ENCODE measurements at places on chromosomes 5 and 9. TPM values are rescaled to one million over a fixed set of nuclear protein-coding genes. Genes with fewer than 3 reads are reported as not detected.

The FAXDC2 gene
- total RNA-seq, result not detected

The CD274 gene
- total RNA-seq, result 6.6 TPM

The CAMK4 gene
- total RNA-seq, result 120 TPM

The PCDHA9 gene
- not detected for total RNA-seq

The CDH9 gene
- total RNA-seq, result 0.13 TPM
